Neural crest cell (in vitro differentiated cells): ENCODE measurements at places on chromosomes 12 and 14.

DNA sequence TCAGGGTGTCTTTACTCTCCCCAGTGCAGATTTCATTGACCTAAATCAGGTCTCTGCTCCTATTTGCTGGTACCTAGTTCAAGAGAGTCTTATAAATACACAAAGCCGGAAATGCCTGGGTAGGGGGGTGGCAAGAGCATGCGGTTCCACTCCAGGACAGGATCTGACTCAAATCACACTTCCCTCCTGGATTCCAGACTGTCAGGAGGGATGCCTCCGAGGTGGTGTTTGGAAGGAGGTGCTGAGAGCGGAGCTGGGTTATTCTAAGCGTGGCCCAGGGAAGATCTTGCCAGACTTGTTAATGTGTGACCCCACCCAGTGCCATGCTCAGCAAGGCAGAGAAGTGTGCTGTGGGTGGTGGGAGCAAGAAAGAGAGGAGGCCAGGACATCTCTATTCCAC is 49.8 kb downstream of the B4GALNT3 start:
- DNase-seq = no peak

DNA sequence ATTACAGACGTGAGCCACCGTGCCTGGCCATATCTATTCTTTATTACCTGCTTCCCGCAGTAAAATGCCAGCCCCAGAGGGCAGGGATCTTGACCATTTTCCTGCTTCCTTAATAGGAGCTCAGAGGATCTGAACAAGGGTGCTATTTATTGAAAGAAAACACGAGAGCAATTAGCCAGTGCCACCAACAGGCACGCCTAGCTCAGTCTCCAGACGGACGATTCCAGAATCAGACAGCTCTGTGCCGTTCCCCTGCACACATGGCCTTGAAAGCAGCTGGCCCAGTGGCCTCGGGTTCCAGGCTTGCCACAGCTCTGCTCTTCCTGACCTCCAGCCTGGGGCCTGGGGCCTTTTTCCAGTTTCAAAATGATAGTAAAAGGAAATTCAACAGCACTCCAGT is 135.2 kb upstream of the RFLNA start:
- DNase-seq = no peak

DNA sequence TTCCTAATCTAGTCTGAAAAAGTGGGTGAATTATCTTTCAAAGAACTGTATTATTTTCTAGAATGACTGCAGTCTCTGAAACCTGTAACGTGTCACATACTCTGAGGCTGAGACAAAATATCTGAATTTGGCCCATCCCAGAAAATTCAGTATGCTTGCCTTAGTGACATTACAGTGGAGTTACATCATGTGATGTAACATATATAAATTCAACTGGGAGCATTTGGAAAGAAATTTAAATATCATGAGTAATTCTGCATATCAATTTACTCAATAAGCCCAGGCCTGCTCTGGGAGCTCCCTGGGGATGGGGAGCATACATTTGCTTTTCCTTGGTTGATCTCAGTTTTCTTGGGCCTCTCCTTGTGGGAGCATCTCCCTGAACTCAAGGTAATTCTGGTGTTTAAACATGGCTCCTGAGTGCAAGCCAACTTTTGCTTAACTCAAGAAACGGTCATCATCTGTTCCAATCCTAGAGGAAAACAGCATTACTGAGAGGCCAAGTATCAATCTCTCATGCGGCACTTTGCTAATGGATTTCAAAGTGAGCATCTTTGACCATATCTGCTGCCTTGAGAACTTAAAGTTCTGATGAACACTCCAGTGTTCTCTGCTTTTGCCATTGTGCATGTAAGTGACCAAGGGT is 54.4 kb downstream of the AKAP6 start:
- DNase-seq = no peak

GRCh38 chr14:75615200-75615599 is 36.8 kb downstream of the FLVCR2 start:
- DNase-seq = no peak

DNA sequence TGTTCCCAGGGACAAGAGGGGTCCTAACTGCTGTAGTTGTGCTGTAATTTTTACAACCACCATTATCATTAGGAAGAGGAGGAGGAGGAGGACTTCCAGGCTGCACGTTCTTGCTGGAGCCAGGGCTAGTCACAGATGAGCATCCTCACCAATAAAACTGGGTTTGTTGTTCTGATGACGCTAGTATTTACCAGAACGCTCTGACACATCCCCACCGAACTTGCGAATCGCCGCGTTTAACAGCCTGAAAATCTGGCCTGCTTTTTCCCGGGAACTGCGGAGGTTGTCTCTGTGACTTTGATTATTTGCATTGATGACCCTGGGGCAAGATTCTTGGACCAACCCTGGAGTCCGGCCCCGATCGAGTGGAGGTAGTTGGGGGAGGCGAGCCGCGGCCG is 10.2 kb downstream of the TBX5 start:
- no peak for DNase-seq

DNA sequence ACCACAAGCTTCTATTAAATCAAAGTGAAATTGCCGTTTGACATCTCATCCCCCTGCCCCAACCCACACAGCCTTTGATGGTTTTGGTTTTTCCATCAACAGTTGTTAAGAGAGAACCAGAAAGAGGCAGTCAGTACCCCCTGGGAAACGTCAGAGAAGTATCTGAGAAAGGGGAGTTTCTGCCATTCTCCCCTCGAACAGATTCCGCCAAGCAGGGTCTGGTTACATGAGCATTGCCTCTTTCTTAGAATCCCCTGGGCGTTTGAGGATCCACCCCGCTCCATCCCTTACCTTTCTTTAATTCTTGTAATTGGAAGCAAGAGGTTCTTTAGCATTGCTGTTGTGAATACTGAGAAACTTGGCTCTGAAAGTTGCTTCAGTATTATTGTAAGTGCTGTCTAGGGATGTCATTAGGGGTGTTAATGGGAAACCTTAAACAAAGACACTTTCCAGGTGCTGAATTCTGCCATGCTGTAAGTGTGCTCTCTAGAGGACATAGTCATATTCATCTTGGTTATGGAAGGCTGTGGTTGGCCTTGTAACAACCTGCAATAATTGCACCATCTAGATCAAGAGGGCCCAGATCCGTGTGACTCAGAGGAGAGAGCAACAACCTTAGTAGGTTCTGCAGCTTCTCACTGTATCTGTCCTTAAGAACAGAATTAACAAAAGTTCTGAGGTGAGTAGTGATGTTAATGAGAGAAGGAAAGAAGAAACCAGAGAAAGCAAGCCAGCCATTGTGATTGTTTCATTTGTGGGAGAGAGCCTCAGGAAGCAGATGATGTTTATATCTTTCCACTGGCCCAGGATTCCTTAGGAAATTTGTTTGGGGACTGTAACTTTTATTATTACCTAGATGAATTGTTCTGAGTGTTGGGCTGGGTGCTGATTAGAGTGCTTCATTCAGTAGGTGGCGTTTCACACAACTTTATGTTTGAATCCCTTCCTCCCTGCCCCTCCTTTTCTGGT is 9.0 kb downstream of the TMBIM6 start:
- no peak for DNase-seq

GRCh38 chr12:102388469-102388868 is 91.9 kb downstream of the IGF1 start:
- no peak for DNase-seq

DNA sequence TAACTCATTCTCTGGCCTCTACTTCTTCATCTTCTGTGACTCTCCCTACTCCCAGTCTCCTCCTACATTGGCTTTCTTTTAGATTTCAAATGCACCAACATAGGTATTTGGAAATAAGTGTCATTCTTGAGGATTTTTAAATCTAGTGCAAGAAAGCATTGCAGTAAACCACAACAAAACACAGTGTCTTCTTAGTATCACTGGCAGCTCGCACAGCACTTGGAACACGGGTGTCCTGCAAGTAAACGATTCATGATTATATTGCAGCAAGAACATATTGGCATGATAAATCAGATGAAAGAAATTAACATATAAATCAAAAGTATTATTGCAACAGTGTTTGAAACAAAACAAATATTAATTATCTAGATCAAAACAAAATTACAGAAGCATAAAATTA is 45.6 kb downstream of the MAGOHB start:
- no peak for DNase-seq

GRCh38 chr14:75230140-75230792 is 48.4 kb upstream of the FOS start:
- DNase-seq = no peak

DNA sequence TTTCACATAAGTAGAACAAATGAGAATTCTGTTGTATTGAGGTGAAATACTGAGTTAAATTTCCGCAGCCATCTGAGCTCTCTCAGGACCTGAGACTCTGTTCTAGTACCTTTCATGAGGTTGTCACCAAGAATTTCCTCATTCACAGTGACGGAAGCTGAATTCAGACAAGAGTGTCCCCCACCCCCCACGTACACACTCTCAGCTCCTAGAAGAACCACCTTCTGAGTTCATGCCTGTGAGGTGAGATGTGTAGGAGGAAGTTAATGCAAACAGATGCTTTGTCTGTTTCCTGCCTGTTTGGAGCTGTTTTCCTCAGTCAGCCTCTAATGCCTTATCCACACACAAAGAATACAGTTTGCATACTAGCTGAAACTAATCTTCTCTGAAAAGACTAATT is 18.2 kb downstream of the BICDL1 start:
- DNase-seq = no peak

- no peak for DNase-seq
These were observed 305.8 kb downstream of the RGS6 start for GRCh38 chr14:72237722-72238666.

DNA sequence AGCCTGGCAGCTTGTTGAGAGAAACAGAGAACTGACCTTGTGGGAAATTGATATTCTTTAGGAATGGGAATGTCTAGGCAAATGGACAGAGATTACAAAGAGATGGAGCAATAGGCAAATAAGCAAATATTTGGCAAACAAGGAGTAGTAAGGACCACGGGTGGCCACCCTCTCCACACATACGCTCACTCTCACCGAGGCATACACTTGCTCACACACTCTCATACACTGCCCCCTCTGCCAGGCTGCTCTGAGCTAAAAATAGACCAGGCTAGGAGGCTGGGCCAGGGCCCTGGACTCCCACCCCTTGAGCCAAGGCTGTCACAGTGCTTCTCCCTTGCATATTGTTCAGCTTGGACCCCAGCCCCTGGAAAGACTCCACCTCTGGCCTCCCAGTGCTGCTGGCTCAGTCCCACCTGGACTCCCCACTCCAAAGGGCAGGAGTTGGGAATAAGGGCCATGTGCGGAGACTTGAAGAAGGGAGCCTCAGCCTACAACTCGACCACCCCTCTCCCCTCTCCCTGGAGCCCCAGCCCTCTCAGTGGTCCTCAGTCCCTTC is 1.1 kb downstream of the PPP1R1A start:
- DNase-seq = no peak

DNA sequence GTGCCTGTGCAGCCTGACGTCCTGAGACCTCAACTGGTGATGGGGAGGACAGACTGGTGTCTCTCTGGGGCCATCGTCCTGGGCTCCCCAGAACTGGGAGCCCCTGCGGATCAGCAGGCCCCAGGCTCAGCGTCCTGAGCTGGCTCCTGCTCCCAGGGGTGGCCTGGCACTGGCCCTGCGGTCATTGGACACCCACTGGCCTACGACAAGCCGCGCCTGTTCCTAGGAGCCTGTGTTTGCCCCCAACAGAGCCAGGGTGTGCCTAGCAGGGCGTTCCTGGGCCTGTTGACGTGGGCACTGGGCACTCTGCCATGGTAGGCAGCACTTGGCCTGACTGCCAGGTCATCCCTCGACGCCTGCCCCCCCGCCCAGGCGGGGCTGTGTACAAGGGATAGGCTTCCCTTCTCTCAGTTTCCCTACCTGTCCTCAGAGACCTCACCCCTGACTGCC is 8.4 kb downstream of the ADSS1 start:
- no peak for DNase-seq

DNA sequence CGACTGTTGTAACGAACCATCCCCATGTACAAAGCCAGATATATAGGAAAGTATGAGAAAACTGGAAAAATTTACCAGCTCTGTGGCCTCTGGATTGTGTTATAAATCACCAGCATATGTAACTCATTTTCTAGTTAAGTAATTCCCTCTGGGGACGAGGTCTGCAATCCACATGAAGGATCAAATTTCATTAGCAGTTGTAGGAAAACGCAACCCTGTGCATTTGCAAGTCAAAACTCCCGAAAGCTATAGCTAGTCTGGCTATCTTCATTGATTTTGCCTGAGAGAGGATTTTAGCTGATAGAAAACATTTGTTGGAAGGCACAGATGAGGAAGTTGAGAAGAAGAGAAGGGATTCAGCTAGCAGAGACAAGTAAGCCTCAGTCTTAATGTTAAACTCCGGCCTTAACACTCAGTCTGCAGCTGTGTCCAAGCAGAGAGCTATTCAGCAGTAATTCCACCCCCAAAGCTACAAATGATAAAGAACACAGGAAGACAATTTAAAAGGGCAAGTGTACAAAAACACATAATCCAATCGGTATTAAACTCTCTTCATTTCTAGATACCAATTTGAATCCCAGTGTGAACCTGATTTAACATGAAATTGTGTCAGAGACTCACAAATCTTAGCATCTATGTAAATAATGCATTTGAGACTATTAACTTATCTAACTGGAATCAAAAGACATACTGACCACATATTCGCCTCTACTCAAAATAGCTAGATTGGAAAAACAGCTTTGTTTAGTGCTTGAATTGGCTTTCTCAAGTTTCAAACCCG is 54.2 kb upstream of the CERS5 start:
- peak; percentile 3 for DNase-seq

- DNase-seq = no peak
These were observed 23.7 kb downstream of the GSTZ1 start for GRCh38 chr14:77344377-77344996.

GRCh38 chr14:58191763-58192601 is 8.0 kb upstream of the ACTR10 start:
- DNase-seq = no peak

GRCh38 chr14:90743826-90744225 is 72.4 kb downstream of the TTC7B start:
- DNase-seq = no peak

DNA sequence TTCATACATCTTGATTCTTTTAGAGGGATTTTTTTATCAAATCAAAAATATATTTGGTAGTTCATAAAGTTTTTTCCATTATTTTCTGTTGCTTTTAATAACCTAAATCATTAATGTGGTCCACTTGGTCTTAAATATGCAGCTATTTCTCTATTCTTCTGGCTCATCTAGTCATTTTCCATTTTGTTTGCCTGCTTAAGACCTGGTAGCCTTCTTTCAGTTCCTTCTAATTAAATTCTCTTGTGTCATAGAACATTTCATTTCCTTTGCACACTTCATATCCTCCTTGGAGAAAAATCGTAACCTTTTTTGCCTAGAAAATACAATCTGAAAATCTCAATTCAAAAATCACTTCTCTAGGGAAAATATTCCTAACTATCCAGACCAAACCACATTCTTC is 387.0 kb downstream of the LRFN5 start:
- DNase-seq = no peak

DNA sequence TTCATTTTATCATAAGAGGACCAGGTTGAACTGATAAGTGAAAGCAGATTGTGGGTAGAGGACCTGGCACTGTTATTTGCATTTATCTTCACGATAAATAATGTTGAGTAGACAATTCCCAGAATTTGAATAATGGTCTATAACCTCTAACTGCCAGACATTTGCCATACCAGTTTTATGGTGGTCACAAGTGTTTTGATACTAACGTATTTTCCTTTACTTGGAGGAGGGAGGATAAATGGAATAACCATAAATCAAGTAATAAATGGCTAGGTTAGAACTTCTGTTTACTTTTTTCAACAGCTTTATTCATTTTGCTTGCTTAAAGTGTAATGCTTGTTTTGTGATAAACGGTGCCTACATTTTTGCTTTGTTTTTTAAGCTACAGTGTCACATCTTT is 9.5 kb downstream of the PAX9 start:
- no peak for DNase-seq
